ENCODE measurements at places on chromosomes 3 and 15.

- no peak for DNase-seq
Measured at GRCh38 chr3:66572938-66573710, 72.3 kb upstream of the LRIG1 start.

DNA sequence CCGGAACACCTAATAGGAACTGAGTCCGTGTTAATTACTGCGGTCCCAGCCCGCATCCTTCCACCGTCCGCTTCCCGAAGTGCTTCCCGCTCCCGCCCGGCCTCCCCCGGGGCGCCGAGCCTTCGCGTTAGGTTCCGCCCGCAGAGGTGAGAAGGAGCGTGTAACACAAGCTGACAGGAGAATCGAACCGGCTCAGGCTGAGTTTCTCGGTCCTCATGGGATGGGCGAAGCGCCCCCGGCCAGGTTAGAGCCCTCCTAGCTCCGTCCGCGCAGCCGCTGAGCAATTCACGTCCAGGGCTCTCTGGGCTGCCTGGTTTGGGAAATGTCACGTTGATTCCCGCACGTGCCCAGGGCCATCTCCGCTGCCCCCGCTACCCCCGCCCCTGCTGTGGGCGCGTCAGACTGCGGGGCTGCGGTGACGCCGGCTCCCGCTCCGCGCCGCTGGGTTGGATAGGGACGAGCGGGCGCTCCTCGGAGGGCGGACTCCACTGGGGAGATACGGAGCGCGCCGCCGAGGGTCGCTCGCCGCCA, 954 bp downstream of the CLDN11 start:
- DNase-seq: no peak

DNA sequence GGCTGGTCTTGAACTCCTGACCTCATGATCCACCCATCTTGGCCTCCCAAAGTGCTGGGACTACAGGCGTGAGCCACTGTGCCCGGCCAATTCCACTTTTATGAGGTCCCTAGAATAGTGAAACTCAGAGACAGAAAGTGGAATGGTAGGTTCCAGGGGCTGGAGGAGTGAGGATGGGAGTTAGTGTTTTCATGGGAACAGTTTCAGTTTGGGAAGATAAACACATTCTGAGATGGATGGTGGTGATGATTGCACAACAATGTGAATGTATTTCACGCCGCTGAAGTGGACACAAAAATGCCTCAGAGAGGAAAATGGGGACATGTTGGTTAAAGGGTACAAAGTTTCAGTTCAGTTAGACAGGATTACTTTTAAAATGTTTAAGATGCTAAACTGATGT, 22.5 kb upstream of the HDAC11 start:
- no peak for DNase-seq

DNA sequence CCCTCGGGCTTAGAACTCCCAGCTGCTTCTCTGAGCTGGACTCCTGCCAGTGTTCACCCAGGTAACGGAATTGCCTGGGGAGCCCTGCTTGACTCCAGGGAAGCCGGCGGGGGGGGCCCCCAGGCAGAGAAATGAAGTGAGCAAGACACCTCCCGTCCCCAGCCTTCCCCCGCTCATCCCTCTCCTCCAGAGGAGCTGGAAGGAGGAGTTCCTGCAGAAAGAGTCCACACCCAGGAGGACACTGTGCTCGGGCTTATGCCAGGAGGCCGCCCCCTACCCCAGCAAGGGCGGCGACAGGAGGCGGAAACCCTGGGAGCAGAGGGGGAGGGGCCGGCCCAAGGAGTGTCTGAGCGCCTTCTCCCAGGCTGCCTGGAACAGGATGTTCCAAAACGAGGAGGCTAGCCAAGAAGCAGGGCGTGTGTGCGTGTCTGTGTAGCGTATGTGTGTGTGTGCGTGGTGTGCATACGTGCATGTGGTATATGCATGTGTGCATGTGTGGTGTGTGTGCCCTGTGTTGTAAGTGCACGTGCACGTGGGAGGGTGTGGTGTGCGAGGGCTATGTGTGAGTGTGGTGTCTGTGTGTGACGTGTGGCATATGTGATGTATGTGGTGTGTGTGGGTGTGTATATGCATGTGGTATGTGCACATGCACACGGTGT, 511.3 kb downstream of the SHQ1 start:
- peak; percentile 43 for DNase-seq

- DNase-seq: no peak
Measured at GRCh38 chr3:30356866-30357753, 249.3 kb upstream of the TGFBR2 start.

GRCh38 chr15:78090422-78091063, 1.8 kb upstream of the SH2D7 start:
- DNase-seq: no peak

DNA sequence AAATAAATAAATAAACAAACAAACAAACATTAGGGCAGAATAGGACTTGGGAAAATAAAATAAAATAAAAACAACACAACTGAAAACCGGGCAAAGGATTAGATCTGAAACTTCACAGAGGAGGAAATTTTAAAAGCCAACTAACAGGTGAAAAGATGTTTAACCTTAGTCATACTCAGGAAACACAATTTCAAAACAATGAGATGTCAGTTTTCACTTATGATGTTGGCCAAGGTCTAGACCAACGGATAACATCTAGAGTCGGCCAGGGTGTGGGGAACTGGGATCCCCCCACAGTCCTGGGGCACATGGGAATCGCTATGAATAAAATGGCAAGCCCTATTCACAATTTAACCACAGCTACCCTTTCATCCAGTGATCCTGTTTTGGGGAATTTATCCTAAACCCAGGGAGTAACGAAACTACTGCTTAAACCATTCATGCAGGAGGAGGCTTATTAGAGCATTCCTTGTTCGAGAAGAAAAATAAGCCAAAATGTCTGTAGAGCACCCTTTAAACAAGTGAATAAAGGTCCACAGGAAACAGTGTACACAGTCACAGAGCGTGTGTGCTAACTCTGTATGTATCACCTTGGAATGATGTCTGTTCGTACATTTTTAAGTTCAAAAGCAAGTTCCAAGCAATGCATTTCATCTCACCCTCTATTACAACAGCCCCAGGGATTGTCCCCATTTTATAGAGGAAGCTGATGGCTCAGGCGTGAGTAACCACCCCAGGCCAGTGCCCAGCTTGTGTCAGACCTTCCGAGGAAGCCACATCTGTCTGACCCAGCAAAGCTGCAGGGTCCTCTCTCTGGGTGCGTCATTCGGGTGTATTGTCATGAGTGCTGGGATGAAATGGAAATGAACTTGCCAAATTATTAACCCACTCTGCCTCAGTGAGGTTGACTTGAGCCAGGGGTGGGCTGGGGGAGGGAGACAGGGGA, 6.3 kb upstream of the ANPEP start:
- DNase-seq: peak; percentile 72

DNA sequence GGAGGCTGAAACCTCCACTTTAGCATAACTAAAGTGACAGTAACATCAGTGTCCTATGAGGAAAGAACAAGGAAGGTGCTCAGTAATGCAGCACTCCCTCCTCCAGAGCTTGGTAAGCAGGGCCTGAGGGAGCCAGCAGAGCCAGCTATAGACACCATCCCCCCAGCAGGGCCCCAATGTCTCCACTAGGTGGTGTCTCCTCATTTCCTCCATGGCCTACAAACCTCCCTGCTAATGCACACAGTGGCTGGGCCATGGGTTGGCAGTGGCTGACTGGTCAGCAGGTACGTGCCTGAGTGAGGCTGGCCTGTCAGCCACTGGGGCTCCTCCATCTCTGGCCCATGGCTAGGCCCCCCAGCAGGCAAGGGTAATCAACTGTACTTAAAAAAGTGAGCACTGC, 13.6 kb downstream of the MRPS25 start:
- peak; percentile 49 for DNase-seq

DNA sequence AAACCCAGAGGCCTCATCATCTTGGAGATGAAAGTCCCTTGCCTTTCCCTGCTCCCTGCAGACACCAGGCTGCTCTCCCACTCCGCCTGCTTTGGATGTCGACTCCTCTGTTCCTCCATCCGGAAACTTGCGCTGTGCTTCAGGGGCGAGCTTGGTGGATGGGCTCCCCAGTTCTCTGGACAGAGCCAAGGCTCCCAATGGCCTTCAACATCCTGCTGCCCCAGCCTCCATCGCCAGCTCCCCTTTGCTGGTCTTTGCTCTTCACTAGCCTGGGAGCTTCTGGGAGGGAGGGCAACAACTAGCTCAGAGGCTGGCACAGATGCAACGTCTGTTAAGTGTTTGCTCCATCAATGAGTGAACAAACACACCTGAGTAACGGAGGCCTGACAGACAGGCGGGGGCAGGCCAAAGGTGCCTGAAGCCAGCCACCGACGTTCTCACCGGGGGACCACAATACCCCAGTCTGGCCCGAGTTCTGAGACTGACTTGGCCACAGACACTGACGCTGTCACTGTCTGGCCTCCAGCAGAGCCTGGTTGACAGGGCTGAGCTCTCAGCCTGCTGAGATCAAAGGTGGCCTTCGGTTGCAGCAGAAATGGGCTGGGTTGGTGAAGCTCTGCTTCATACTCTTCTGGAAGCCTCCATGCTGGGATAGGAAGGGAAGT, 39.0 kb downstream of the RGMA start:
- no peak for DNase-seq

DNA sequence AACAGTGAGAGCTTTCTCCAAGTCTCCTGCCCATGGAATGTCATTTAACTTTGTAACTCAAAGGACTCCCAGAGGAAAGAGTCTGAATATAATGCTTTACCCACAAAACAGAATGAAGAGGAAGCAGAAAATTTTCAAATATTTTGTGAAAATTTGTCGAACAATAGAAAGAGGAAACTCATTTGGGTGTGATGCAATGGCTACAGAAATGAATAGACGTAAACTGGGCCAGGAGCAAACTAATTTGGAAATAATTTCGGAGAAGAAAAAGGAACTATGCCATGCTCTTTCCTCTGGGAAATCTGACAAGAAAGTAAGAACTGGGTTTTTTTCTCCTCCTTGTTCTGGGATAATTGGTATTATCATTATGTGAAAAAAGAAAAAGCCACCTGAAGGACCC, 11.2 kb upstream of the SUMF1 start:
- no peak for DNase-seq

GRCh38 chr3:140187028-140187427, 252.0 kb downstream of the CLSTN2 start:
- no peak for DNase-seq

GRCh38 chr3:141905129-141905528, 28.7 kb downstream of the ATP1B3 start:
- DNase-seq: no peak

DNA sequence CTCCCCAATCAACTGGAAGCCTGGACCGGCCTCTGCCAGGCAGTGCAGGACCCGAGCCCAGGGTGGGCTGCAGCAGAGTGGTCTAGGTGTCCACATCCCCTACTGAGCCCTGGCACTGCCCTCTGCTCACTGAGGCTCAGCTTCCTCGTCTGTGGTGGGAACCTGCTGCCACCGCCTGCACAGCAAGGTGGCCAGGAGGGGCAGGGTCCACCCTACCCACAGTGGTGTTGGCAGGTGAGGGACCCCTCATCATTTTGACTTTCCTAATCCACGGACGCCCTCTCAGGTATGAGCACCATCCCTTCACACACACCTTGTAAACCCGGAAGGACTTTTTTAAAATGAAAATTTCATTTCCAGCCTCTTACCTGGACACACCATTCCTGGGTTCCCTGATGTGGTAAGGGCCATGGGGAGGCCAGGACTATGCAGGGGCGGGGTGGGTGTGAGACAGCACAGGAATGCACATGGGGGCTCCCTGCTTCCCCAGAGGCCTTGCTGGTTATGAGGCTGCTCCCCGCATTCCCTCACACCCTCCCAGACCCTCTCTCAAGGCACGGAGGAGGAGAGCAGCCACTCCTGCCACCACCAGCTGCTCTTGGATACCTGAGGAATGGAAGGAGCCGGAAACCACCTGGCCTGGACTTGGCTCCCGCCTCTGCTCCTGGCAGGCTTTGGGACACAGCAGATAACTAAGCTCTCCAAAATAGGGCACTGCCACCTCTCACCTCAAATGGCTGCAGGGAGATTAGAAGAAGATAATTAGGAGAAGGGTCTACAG, 185.9 kb upstream of the TPM1 start:
- no peak for DNase-seq

GRCh38 chr3:32432711-32433530, 41.3 kb downstream of the CMTM7 start:
- DNase-seq: no peak

- no peak for DNase-seq
Measured at GRCh38 chr15:59237119-59237855, 30.6 kb downstream of the LDHAL6B start.

- no peak for DNase-seq
Measured at GRCh38 chr3:126494204-126494969, 18.7 kb upstream of the ZXDC start.

- peak; percentile 70 for DNase-seq
Measured at GRCh38 chr15:74531144-74531811, 9.7 kb upstream of the ARID3B start.

GRCh38 chr15:53512029-53512428, 247.4 kb downstream of the WDR72 start:
- DNase-seq: no peak

DNA sequence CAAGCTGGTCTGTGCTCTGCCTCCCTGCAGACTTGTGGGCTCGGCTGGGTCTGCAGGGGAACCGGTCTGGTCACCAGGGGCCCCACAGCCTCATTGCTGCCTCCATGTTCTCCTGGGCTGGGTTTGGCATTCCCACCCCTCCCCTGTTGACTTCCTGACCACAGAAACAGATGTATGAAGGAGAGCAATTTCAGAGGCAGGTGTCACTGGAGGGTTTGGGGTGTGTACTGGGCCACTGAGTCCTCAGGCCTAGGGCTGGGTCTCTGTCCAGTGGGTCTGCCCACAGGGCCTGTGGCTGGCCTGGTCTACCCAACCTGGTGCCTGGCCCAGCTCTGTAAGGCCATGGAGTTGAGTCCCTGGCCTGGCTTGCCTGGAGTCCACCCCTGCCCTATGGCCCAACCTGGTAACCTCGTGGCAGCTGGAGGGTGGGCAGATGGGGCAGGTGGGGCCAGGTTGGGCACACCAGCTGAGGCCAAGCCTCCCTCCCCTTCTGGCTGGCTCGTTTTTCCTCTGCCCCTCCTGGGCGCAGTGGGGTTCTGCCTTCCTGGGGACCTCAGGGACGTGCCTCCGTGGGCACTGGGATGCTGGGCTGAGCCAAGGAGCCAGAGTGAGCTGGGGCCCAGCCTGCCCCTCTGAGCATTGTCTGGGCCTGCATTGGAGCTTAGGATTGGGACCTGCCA, 20.8 kb downstream of the PLXNA1 start:
- DNase-seq: no peak

DNA sequence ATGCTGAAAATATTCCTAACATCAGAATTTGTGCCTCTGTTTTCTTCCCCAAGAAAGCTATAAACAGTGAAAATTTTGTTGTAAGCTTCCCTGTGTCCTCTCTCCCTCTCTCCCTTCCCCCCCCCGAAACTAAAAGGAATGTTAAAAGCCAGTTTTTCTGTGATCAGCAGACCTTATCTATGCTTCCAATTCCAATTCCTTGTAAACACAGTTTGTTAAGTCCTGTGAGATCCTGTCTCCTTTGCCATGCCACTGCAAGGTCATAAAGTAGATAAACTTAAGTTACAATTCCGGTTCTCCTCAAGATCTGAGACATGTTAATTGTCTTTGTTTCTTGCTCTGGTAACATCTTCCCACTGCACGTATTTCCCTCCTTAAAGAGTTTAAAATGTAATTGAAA, 42.9 kb upstream of the DHX36 start:
- DNase-seq: no peak

GRCh38 chr3:64174328-64174727, 50.9 kb downstream of the PRICKLE2 start:
- DNase-seq: no peak

GRCh38 chr3:193874997-193875593, 260.9 kb upstream of the HES1 start:
- DNase-seq: no peak
